Mononuclear cell (primary cell): ENCODE measurements at places on chromosomes 2 and 18. TPM values are rescaled to one million over a fixed set of nuclear protein-coding genes. Genes with fewer than 3 reads are reported as not detected.

Gene TBC1D8
- total RNA-seq = 11.3 TPM

Gene SERPINB12
- total RNA-seq = not detected

Gene SIX3
- not detected for total RNA-seq

Gene NEURL3
- total RNA-seq = 0.52 TPM

Gene COPS8
- 49.7 TPM for total RNA-seq

Gene SKOR2
- not detected for total RNA-seq
